ENCODE measurements at places on chromosomes 6 and 20.

DNA sequence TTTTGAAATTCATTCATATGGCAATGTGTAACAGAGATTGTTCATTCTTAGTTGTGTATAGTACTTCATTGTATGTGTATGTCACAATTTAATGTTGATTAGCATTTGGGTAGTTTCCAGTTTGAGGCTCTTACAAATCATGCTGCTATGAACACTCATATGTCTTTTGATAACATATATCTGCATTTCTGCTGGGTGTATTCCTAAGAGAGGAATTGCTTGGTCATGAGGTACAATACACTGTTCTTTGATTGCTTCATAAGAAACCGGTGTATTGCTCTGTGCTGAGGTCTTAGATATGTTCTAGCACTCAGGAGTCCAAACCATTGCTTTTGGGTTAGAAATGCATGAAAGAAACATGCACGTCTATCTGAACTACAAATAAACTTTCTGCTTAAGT is 492.9 kb upstream of the JAG1 start:
- DNase-seq = no peak

DNA sequence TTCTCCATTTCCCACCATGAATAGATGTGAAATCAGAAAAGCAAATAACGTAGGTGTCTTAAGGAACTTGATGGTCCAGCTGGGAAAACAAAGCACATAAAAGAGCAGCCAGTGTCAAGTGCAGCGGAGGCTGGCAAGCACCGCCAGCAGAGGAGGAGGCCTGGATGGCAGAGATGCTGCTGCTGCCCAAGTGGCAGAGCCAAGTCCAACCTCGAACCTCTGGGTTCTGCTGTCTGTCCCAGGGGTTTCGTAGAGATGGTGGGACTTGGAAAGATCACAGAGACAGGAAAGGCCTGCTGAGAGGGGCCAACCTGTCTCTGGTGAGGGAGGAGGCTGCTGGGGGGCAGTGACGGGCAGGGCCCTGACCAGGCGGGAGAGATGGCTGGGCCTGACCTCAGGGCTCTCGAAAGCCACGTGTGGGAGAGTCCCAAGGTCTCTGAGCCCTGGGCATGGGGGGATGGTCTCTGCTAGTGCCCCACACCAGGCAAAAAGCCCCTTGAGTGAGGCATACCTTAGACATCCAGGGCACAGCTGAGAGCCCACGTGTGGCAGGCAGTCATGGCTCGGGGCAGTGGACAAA is 77.3 kb downstream of the TCP11 start:
- DNase-seq = no peak

- DNase-seq = no peak
These were observed 125.9 kb upstream of the TRAF3IP2 start for GRCh38 chr6:111731456-111732195.

GRCh38 chr6:38498085-38498484 is 141.6 kb downstream of the BTBD9 start:
- no peak for DNase-seq

- no peak for DNase-seq
These were observed 31.7 kb upstream of the OSTM1 start for GRCh38 chr6:108106261-108106660.

GRCh38 chr6:42079941-42080464 is 29.7 kb downstream of the TAF8 start:
- DNase-seq = no peak

- DNase-seq = no peak
These were observed 39.2 kb downstream of the MYLIP start for GRCh38 chr6:16168121-16168520.

- no peak for DNase-seq
These were observed 43.5 kb downstream of the PANK2 start for GRCh38 chr20:3932681-3933080.

GRCh38 chr6:89667872-89668556 is 29.5 kb upstream of the LYRM2 start:
- DNase-seq = no peak

DNA sequence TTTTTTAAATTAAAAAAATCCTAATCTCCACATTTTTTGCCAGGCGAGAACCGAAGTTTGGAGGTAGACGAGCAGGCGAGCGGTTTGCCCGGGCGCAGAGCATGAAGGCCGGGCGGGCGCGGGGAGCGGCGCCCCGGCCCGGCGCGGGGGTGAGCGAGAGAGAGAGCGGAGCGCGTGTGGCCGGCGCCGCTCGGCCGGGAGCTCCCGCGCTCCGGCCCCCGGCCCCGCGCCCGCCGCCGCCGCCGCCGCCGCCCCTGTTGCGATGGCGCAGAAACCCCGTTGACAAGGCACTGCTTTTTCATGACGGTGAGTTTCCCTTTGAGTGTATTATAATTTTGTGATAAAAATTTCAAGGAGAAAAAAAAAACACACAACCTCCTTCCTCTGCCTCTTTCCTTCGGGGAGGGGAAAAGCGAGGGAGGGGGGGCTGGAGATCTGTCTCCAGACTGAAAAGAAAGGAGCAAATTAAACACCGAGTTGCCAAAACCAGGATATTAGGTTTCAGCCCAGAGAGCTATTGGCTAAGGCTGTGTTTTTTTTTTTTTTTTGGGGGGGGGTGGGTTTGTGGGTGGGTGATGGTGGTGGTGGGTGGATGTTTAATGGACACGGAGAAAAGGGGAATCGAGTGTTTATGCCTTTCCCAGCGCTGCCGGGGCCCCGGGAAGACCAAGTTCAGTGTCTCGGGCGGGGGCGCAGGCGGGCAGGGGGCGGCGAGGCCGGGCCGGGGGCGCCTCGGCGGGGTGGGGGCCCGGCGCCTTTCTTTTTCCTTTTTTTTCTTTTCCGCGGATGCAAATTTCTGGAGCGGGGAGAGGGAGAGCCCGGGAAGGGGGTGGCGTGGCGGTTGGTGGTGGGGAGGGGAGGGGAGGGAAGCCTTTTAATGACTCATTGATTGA is at the start of gene BICRAL:
Gene BICRAL (plus strand): TSS at position 257 of the 893 bp plus-strand sequence. CDS start 39,971 bp downstream, outside the sequence.
- no peak for DNase-seq

DNA sequence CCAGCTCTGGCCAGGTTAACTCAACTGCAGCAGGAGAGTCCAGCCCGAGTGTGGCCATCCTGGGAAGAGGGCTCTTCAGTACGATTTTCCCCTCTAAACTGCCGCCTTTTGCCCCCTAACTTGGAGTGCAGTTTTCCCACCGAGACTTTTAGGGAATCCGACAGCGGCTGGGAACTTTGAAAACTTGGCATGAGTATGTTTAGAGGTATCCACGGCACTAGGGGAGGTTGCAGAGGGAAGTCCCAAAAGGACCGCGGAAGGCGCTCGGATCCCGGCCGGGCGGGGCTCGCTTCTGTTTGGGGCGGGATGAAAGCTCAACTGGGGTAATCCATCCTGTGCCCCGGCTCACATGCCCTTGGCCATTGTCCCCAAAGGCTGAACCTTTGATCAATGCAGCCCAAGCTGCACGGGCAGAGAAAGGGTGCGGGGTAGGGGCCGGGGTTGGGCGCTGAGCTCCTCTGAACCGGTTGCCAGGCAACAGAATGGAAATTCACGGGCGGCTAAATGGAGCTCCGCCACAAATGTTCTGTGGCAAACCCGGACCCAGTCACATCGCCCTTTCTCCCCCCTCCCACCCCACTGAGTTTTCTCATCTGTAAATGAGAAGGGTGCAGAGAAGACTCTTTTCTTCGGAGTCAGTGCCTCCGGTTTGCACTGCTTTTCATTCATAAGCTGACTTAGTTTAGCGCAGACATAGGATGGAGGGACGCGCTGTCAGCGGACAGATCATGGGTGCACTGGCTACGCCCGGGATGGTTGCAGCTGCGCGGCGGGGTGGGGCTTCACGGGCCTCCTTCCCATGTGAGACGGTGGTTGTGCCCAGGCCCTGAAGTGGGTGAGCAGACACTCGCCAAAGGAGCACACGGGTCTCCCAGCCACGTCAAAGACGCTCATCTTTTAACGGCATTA is 2.3 kb downstream of the BMP6 start:
- DNase-seq = no peak

DNA sequence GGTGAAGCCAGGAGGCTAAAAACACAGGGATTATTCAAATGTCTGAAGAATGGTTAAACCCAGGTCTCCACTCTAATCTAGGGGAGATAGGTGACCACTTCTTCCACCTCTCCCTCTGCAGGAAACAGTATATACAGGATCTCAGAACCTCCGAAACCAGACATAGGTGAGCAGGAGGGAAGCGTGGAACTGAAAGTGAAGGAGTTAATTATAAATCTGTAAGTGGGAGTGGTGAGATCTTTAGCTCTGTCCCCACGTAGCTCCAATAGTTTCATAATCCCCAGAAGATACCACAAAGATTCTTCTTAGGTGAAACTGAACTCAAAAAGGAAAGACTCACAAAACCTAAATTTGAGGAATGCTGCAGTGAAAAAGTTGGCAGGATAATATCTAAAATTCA is 76.8 kb downstream of the THEMIS start:
- no peak for DNase-seq

DNA sequence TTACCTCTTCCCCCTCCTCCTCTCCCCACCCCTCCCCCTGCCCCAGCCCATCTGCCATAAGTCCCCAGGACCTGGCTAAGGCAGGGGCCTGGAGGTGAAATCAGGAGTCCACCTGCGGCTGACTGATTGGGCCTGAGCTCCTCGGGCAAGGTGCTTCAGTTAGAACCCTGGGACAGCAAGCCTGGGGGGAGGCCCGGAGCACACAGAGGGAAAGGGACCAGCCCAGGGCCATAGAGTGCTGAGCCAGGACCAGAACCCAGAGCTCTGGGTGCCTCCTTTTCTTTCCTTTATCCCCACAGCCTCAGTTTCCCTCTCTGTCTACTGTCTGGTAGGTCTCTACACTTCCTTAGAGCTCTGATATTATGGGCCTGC is 35.7 kb upstream of the VEGFA start:
- DNase-seq = no peak

- no peak for DNase-seq
These were observed 296.8 kb downstream of the UTRN start for GRCh38 chr6:144581812-144582537.

DNA sequence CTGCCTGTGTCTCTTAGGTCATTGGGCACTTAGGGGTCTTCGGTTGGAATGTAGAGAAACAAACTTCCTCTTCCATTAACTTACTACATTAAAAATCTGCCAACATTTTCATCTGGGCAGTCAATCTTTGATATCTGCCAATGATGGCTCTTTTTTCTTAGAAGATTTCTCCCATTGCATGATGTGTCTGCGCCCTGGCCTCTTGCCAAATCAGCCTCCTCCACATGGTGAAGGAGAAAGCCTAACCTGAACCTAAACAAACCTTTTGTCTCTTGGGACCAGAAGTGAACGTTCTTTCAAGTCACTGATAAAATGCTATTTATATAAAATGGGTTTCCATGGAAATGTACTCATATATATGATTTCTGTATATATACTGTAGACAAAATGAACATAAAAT is 998.9 kb upstream of the GJE1 start:
- DNase-seq = no peak

GRCh38 chr6:123306334-123306733 is 310.3 kb downstream of the CLVS2 start:
- no peak for DNase-seq

- no peak for DNase-seq
These were observed 325.7 kb upstream of the BTBD3 start for GRCh38 chr20:11591965-11592364.

DNA sequence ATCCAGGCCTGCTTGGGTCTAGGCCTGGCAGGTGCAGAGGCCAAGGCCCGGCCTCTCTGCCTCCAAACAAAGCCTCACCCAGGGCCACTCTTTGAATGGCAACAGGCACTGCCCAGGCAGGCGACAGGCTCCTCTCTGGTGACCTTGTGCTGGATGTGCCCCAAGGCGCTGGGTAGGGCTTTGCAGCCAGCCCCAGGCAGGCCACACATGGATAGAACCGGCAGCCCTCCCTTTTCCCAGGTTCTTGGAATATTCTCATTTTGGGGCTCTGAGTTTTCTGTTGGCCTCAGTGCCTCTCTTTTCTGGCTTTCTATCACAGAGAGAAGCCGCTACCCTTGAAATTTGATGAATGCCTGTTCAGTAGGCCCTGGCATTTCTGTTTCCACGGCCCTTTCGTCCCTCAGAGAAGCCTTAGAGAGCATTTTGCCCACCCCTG is 18.9 kb downstream of the PKIG start:
- no peak for DNase-seq

DNA sequence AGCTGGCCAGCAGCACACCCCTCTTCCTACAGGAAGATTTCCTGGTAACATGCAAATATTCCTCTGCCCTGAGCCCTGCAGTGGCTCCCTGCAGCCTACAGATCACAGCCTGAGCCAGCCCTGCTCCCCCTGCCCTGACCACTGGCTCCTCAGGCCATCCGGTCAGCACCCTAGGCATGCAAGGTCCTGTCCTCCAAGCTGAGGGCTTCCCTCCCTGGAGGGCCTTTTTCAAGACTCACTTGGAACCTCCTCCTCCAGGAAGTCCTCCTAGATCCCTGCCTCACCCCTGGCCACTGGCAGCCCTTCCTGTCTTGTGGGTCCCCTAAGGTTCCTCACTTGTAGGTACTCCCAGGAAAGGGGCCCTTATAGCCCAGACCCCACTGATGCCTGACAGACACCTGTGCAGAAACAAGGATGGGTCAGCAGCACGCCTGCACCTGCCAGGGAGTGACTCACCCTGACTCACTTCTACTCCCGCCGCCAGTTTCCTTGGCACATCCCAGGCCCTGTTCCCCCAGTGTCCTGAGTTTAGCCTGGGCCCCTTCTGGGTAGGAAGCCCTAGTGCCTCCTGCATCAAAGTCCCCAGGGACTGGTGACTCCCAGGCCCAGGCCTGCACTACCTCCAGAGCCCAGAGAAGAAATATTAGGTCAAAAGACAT is 3.2 kb downstream of the SLC4A11 start:
- DNase-seq = no peak

GRCh38 chr6:125571207-125571755 is 178.2 kb upstream of the HEY2 start:
- DNase-seq = no peak

GRCh38 chr6:139778106-139778505 is 403.7 kb upstream of the CITED2 start:
- DNase-seq = no peak

DNA sequence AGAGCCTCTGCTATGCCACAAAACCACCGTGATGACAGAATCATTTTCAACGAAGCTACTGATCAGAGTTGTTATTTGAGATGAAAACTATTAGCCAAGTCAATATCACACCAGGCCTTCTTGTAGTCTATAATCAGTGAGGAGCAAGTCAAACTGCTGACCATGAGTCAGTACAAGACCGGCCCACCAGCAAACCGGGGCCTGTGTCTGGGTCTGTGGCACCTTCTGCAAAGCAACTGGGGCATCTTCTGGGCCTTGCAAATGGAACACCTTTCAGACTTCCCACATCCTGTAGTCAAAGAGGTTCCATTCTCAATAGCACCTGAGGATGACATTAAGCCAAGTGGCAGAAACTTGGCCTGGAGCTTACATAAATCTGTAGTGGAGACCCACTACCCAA is 38.5 kb downstream of the CPXM1 start:
- DNase-seq = no peak

Measured in stimulated activated CD8-positive, alpha-beta memory T cell treated with anti-CD3 and anti-CD28 coated beads, Interleukin-4, amount 100 ng/mL, for 4 hours (primary cell).